Right ventricle myocardium inferior (tissue), 1 donor: ENCODE measurements at places on chromosomes 12 and 14.
A peak's percentile ranks its signal among the peaks of the same experiment; 100 is the strongest.

DNA sequence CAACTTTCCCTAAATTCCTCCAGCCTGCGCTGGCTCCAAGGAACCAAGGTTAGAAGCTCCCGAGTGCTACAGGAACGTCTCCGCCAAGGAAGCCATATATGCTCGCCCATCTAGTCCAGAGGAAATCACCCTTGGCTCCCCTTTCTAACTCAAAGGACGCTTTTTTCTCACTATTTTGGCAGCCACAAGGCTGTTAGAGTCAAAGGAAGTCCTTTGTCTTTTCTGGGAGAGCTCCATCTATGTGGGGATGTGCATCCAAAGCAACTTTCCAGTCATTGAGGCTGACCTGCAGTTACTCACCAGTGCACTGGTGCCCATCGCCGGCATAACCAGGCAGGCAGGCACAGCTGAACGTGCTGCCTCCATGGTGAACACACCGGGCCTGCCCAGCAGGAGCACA lies 37.6 kb downstream of the RTRAF start:
- no peak for DNase-seq

GRCh38 chr12:118193958-118194357 lies 58.0 kb downstream of the PEBP1 start:
- no peak for DNase-seq

DNA sequence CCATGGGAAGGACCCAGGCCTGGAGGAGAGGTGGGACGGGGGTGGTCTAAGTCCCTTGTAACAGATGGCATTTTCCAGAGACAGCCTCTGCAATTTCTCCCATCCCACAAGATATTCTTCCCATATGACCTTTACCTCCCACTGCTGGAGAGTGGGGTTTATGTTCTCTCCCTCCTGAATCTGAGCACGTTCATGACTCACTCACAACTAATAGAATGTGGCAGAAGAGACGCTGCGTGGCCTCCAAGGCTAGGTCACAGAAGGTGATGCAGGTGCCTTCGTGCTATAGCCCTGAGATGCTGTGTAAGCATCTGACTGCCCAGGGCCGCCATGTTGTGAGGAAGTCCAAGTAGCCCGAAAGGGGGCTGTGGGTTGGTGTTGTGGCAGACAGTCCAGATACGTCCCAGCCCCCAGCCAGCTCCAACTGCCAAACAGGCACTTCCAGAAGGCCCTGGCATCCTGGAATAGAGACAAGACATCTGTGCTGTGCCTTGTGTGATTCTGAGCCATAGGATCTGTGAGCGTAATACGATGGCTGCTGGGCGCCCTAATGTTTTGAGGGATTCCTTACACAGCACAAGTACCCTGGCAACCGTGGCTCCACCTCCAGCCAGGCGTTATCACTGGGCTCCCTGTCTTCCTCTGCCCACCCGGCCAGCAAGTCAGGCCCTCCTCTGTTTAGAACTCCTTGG lies 56.1 kb upstream of the NCOR2 start:
- no peak for DNase-seq

- no peak for DNase-seq
Measured at GRCh38 chr12:25100194-25101091, 94.5 kb downstream of the DNAI7 start.

DNA sequence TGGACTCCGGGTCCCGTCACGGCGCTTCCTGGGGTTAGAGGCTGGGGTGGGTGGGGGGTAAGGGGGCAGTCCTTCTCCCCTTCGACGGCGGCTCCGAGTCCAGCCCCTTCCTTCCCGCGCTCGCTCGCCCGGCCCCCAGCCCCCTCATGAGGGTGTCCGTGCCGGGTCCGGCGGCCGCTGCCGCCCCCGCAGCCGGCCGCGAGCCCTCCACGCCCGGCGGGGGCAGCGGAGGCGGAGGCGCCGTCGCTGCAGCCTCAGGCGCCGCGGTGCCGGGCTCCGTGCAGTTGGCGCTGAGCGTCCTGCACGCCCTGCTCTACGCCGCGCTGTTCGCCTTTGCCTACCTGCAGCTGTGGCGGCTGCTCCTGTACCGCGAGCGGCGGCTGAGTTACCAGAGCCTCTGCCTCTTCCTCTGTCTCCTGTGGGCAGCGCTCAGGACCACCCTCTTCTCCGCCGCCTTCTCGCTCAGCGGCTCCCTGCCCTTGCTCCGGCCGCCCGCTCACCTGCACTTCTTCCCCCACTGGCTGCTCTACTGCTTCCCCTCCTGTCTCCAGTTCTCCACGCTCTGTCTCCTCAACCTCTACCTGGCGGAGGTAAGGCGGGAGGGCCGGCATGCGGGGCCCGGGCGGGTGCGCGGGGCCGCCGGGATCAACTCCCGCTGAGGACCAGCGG lies 500 bp downstream of the GPR137C start:
- DNase-seq = peak; percentile 81

DNA sequence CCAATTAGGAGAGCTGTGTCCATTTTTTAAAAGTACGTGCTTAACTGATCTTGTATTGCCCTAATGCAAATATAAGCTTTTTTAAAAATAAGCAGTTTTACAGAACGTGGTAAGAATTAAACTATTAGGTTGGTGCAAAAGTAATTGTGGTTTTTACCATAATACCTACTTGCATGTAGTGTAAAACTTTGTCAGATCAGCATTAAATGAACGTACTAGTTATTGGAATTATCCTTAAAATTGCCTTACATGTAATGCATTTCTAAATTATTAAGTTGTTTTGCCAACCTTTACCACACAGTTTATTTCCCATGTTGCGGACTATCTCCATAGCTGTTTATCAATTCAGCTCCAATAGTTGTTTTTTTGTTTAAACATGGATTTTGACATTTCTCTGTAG lies 10.9 kb downstream of the CAND1 start:
- no peak for DNase-seq

GRCh38 chr12:53224061-53224896 lies 7.7 kb downstream of the RARG start:
- DNase-seq = no peak

DNA sequence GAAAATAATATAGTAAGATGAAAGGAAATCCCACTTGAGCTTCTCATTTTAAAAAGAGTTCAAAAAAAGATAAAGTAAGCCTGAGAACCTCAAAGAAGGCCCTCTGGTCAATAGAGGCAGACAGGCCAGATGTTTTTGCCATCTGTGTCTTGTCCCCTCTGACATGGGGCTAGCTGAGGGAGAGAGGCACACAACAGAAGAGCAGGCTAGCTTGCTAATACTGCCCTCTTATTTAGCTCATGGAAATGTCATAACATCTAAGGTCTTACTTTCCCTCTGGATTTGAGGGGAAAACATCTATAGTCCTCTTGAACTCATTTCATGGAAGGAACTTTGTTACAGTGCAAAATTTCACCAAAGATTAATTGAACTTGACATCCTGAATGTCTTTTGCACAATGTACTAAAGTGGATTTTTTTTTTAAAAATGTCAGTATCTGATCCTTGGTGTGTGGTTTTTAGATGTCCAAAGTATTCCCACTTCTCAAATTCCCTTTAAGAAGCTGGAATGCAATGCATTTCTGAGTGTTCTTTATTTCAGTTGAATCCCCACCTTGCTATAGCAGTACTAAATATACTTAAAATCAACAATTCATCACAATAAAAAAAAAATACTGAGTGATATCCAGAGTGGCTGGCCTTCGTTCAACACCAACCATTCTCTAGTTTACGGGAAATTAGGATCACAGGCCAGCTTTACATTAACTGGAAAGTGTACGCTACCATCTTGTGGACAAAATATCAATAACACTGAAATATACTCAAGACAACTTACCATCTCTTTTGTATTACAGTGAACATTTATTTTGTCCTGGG lies 176.7 kb downstream of the PAH start:
- no peak for DNase-seq

GRCh38 chr12:113727651-113728061 lies 238.5 kb downstream of the RBM19 start:
- no peak for DNase-seq

DNA sequence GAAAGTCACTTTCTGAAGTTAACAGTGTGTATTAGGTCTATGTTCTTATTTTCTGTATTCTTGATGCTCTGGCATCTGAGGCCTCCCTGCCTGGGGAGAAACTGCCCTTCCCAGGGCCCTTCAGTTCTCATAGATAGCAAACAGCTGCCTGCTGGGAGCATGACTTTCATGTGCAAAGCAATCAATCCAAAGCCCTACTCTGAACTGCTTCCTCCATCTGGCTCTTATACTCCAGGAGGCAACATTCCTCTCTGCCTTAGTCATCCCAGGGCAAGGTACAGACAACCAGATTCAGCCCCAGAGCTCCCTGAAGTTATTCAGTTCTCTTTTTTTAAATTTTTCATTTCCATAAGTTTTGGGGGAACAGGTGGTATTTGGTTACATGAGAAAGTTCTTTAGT lies 41.7 kb upstream of the RIN3 start:
- no peak for DNase-seq

- DNase-seq = no peak
Measured at GRCh38 chr12:92648242-92649031, 54.4 kb upstream of the PLEKHG7 start.

GRCh38 chr14:37078131-37078530 lies 94.3 kb downstream of the SLC25A21 start:
- DNase-seq = no peak

- DNase-seq = no peak
Measured at GRCh38 chr14:77790566-77791224, 9.2 kb upstream of the ADCK1 start.

DNA sequence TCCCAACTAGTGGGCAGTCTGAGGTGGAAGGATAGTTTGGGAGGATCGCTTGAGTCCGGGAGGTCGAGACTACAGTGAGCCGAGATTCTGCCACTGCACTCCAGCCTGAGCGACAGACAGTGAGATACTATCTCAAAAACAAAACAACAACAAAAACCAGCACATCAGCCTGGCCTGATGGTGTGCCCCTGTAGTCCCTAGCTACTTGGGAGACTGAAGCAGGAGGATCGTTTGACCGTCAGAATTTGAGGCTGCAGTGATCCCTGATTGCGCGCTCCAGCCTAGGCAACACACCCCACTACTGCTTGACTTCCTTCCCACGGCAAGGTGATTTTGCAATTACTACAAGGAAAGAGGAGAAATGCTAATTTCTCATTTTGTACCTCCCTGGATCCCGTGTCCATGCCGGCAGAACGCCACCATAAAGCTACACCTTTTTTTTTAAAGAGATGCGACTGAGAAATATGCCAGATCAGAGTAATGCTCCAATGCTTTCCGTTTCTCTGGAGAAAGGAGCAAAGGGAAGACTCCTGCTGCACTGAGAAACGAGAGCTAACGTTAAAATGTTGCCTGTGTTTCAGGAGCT lies 672 bp upstream of the SCFD1 start:
- no peak for DNase-seq

DNA sequence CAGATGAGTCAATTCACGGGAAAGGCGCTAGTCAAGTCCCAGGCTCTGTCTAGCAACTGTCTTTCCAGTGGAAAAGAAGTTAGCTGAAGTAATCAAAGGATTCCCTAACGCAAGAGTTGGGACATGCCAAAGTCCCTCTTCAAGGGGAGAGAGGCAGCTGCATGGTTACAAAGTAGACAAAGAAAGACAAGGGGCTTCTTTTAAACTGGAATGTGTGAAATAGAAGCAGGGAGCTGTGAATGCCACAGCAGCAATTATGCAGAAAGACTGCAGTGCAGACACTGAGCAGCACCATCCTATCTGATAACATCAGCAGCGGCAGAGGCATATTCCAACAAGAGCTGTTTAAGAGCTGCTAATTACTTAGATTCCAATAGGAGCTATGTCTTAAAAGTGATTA lies 12.5 kb upstream of the CIPC start:
- DNase-seq = no peak

DNA sequence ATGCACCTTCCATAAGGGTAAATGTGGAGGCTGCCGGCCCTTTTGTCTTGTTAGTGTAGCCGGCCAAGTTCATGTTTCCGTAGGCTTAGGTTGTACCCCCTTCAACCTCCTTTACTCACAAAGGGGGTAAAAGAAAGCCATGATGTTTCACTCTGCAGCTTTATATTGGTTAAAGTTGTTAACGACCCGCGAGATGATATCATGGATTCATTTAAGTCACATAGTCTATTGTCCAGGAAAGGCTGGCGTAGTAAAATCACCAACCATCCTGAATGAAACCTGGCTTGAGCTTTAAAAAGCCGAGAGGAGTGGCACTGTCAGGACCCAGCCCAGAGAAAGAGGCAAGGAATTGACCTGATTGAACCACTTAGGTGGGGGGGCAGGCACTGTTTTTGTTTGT lies 1.3 kb downstream of the UNG start:
- no peak for DNase-seq

GRCh38 chr12:29148596-29148910 lies 525 bp upstream of the FAR2 start:
- DNase-seq = peak; percentile 65

- DNase-seq = no peak
Measured at GRCh38 chr14:100045642-100046344, 19.4 kb upstream of the EVL start.

GRCh38 chr12:124422570-124423523 lies 128.0 kb downstream of the RFLNA start:
- peak; percentile 94 for DNase-seq

- no peak for DNase-seq
Measured at GRCh38 chr14:61388976-61389576, 67.7 kb downstream of the PRKCH start.

DNA sequence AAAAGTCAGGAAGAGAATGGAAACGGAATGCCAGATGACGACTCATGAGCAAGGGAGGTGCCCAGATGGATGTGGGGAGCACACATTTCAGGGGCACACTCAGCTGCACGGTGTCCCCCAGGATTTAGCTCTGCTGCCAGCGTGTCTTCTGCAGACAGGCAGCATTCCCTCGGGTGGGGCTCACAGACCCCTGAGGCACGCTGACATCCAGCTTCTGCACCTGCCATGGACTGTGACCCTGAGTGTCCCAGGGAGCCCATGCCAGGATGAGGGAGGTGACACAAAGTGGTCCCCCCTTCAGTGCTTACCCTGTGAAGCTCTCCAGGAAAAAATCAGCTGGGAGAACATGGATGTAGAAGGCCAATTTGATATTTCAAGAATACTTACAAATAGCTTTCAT lies 84.2 kb downstream of the PIWIL1 start:
- DNase-seq = no peak

GRCh38 chr14:61091657-61092273 lies 110.7 kb downstream of the SLC38A6 start:
- no peak for DNase-seq

GRCh38 chr14:104317492-104317805 lies 179.1 kb downstream of the KIF26A start:
- DNase-seq = no peak

GRCh38 chr12:24012528-24012927 lies 63.1 kb upstream of the SOX5 start:
- no peak for DNase-seq

DNA sequence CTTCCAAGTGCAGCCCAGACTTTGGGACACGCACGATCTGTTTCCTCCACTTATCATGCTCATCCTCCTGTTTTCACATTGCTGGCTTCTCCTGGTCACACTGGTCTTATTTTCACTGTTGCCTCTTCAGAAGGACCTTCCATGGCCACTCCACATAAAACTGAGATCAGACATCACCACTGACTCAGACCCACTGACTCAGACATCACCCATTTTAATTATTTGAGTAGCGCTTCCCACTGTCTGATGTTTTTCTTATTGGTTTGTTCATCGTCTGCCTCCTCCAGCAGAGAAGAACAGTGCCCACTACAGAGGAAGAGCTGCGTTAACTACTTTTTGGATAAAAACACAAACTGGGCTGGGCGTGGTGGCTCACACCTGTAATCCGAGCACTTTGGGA lies 270.5 kb upstream of the PWP1 start:
- DNase-seq = no peak

GRCh38 chr12:48866052-48866711 lies 512 bp upstream of the RND1 start:
- DNase-seq = no peak
